ENCODE measurements at places on chromosomes 6 and 20.

DNA sequence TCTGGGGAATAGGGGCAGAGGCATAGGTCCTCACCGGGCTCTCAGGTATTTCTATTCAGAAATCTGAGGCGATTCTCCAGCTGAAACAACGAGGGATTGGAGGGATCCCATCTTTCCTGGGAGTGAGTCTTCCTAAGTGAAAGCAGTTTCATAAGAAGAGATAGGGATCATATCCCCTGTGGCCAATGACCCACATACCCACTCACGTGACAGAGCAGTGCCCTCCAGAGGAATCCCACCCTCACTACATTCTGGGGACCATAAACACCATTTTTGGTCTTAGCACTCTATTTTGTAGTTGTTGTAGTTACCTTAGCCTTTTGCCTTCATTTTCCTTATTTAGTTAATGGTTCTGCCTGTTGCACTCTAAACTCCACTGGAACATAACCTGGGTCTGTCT, 121.1 kb downstream of the GPR63 start:
- DNase-seq, result no peak

GRCh38 chr6:160871320-160871719, 120.2 kb upstream of the MAP3K4 start:
- no peak for DNase-seq

GRCh38 chr6:24494821-24495795, at the start of gene ALDH5A1:
TSS of gene ALDH5A1 (plus strand) at chr6:24494969. CDS start at chr6:24494997, 28 bp downstream.
- DNase-seq, result peak; percentile 71

DNA sequence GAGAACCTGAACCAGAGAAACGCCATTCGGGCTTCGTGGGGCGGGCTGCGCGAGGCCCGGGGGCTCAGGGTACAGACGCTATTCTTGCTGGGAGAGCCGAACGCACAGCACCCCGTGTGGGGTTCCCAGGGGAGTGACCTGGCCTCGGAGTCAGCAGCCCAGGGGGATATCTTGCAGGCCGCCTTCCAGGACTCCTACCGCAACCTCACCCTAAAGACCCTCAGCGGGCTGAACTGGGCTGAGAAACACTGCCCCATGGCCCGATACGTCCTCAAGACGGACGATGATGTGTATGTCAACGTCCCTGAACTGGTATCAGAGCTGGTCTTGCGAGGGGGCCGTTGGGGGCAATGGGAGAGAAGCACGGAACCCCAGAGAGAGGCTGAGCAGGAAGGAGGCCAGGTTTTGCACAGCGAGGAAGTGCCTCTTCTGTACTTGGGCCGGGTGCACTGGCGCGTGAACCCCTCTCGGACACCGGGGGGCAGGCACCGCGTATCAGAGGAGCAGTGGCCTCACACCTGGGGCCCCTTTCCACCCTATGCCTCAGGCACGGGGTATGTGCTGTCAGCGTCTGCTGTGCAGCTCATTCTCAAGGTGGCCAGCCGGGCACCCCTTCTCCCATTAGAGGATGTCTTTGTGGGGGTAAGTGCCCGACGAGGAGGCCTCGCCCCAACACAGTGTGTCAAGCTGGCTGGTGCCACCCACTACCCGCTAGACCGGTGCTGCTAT, 904 bp downstream of the B3GALT4 start:
- no peak for DNase-seq

DNA sequence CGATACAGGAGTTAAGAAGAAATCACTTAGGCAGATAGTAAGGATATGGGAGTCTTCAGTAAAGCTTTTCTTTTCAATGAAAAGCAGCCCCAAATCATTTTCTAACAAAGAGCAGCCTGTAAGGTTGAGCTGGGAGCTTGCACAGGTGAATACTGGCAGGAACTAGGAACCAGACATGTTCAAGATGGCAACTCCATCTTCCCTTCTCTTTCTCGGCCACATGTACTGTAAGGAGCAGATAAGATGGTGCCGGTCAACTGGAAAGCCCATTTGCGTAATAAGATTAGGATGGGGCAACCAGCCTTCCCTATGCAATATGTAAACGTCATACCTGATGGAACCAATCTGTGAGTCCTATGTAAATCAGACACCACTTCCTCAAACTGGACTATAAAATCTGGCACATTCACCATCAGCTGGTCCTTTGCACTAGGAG, 46.2 kb upstream of the RNGTT start:
- no peak for DNase-seq

DNA sequence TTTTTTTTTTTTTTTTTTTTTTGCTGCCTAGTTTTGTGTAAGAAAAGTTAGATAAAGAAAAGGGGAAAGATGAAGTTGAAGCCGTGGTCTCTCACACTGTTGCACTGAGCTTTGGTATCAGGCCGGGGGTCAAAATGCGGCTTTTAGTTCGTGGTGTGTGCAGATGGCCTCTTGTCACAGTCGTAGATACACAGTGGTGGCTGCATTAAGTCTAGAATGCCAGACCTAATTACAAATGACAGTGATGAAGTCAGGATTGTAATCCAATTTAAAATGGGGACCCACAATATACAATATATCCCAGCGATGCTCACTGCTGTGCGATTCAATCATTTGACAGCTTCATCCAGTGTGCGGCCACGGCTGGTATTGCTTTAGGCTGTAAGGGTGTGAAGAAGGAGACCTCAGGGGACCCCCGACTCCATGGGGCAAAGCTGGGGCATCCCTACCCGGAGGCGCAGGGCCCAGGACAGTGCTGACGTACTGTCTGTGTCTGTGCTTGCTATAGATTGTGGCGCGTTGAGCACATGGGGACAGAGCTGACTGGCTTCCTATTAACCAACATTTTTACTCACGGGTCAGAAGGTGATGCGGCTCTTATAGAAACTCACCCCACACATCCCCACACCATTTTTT, 210.0 kb upstream of the SOX4 start:
- DNase-seq, result no peak

DNA sequence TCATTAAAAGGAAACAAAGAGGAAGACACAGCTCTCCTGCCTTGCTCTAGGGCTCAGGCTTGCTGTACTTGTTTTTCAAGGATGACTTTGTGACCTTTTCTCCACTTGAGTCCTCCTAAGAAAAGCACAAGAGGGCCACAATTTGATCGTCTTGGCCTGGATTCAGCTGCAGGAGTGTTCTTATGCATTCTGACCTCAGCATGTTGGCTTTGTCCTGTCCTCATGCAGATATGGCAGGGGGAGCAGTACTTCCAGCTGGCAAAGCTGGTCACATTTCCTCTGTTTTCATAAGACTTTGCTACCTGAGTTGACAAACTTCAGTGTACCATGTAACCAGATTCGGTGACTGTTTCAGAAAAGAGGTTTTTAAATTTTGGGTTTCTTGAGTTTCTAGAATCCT, 30.8 kb downstream of the KDM1B start:
- no peak for DNase-seq

DNA sequence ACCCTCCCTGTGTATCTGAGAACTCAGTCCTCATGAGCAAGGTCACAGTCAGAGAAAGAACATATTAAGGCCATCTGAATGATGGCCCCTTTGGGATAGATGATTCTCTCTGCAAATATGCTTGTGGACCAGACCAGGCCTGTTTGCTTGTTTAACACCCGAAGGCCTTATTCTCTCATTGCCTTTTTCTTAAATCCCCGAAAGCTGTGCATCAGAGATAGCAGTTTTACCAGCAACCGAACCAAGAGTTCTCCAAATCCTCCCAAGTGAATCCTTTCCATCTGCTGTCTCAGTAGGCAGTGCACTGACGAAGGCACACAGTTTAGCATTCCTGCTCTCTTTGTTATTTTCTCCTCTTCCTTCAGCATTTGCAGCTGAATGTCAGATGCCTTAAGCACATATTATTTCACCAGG, 79.8 kb downstream of the TRMT6 start:
- no peak for DNase-seq

GRCh38 chr20:16821211-16822089, 73.3 kb downstream of the OTOR start:
- DNase-seq, result no peak

GRCh38 chr6:169800116-169800667, 48.8 kb downstream of the ERMARD start:
- DNase-seq, result no peak

- no peak for DNase-seq
These were observed 47.2 kb downstream of the MUC22 start for GRCh38 chr6:31057426-31058003.

GRCh38 chr6:27187231-27188060, 60.1 kb upstream of the PRSS16 start:
- DNase-seq, result no peak

- no peak for DNase-seq
These were observed 32.4 kb upstream of the SMOC2 start for GRCh38 chr6:168408504-168409136.

GRCh38 chr20:57679113-57679512, 30.7 kb downstream of the PMEPA1 start:
- DNase-seq, result no peak

- DNase-seq, result no peak
These were observed 17.0 kb upstream of the FHL5 start for GRCh38 chr6:96545882-96546281.

GRCh38 chr20:53852014-53852413, 218.4 kb downstream of the BCAS1 start:
- DNase-seq, result no peak

DNA sequence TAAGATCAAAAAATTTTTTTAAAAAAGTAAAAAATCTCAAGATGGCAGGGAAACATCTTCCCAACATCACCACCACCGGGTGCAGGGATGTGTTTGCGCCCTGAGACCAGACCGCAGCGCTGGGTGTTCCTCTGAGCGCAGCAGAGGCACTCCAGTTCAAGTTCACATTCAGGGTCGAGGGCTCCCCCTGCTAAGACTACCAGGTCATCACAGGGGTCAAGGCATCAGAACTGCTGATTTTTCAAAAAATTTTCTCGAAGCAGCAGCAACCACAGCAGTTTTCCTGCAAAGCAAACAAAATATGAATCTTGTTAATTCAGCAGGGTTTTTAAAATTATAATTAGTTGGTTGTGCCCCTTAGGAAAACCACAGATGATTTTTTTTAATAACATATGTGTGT, 83.1 kb downstream of the MYLK4 start:
- DNase-seq, result no peak

DNA sequence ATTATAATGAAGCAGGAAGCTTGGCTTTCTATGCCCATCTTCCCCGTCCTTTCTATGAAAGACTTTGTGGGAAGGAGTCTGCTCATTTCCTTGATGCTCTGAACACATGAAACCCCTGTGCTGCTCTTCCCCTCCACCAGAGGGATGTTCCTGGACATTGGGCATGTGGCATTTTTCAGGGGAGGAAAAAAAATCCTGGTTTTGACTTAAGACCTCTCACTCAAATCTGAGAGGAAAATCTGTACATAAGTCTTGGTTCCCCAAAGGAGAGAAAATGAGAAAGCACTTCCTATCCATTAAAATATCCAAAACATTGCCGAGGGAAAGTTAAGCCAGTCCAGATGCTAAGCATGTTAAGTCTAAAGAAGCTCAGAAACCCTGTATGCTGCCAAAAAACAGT, 393.0 kb downstream of the PAX1 start:
- no peak for DNase-seq

DNA sequence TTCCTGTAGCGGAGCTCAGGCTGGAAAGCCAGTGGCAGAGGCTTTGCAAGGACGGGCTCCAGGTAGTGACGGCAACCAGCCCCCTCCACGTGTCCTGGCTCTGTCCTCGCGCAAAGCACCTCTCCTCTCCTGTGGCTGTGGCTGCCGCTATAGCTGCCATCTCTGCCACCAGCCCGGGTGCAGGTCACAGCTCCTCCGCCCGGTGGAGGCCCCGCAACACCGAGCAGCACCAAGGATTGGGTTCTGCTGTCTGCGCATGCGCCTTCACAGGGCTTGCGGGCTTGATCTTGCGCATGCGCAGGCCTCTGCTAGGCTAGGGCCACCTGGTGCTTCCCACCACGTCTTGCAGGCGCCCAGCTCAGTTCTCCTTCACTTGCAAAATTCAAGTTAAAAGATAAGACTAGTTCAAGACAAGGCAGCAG, 625.4 kb downstream of the QKI start:
- peak; percentile 7 for DNase-seq

- DNase-seq, result no peak
These were observed 602 bp upstream of the TSPYL4 start for GRCh38 chr6:116254297-116255056.

DNA sequence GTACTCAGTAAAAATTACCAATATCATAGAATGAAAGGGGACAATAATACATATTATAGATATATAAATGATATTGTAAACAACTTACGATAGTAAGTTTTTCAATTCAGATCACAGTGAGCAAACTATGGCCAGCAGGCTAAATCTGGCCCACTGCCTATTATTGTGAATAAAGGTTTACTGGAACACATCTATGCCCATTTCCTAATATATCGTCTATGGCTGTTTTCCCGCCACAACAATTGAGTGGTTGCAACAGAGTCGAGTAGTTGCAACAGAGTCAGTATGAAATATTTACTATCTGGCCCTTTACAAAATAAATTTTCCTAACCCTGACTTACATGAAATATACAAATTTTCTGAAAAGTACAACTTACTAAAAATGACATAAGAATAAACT, 297.3 kb upstream of the KCNQ5 start:
- no peak for DNase-seq

GRCh38 chr6:17656092-17656491, 50.6 kb downstream of the NUP153 start:
- DNase-seq, result no peak

DNA sequence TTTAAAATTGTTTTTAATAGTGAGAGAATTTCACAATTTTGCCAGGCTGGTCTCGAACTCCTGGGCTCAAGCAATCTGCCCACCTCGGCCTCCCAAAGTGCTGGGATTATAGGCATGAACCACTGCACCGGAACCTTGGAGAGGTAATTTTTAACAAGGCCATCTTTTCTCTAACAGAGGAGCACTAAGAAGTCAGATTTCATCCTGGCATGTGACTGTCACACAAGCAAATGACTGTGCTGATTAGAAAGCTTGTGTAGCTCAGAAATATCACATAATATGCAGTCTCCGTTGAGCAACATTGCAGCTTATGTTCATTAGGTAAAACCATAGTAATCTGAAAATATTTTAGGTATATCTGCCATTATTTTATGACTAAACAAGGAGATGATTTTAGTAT, 156.0 kb downstream of the CCDC170 start:
- no peak for DNase-seq

DNA sequence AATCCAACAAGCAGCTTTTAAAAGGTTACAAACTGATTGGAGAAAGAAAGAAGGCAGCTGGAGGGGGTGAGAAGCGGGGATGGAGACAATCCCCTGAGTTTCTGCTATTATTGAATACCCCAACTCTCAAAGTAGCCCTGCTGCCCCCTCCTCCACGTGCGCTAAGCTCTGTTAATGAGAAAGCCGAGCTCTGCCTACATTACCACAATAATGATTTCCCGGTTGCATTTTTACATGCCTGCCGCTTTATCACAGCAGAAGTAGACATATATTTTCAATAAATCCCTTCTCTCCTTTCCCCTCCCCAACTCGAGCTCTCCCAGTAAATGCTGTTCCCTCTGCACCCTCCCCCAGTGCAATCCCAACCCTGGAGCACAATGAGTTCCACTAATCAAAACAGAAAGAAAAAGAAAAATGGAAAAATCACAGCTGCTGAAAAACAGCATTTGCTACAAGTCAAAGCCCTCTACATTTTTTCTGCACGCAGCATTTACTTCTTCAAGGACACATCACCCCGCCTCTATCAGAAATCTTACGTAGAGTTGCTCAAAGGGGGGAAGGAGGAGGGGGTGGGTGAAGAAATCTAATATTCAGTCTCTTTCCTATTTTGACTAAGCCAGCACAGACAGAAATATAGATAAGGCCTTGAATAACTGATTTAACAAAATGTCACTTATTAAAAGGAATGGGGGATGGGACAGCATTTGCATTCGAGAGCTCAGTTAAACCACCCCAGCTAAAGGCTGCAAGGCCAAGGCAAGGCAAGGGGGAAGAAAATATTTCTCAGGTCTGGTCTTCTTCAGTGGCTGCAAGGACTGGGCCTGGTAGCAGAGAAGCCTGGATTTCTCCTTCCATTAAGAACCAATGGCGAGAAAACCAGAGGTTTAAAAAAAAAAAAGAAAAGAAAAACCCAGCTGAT, 10.7 kb downstream of the TRERF1 start:
- DNase-seq, result no peak

Data from activated gamma-delta T cell treated with anti-CD3 and anti-CD28 coated beads, Interleukin-2, amount 50 U/mL, for 16 hours (primary cell).